ENCODE measurements at places on chromosomes 6 and 20.

- no peak for DNase-seq
Observed at GRCh38 chr6:121867095-121867494, 431.6 kb downstream of the GJA1 start.

GRCh38 chr6:33722103-33722623 is 10.7 kb upstream of the UQCC2 start:
- DNase-seq: no peak

GRCh38 chr20:51608061-51608460 is 65.5 kb upstream of the NFATC2 start:
- DNase-seq: no peak

- DNase-seq: no peak
Observed at GRCh38 chr20:36349384-36350170, 43.4 kb downstream of the DLGAP4 start.

DNA sequence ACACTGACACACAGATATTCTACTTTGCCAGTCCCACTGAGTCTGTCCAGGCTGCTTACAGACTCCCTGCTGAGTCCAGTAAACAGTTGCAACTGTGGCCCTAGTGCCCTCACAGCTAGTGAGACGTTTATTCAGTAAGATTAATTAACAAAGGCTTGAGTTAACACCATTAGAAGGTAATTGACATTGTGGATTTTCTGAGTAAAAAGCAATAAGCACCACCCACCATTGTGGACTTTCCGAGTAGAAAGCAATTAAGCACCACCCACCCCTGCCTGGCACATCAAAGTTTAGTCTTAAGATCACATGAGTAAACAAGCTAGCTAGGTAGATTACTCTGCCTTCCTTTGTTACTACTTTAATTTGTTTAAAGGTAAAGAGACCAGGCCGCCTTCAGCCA is 408.6 kb upstream of the IMPG1 start:
- DNase-seq: no peak

- no peak for DNase-seq
Observed at GRCh38 chr6:11639376-11640235, 102.1 kb downstream of the TMEM170B start.

- no peak for DNase-seq
Observed at GRCh38 chr6:53523511-53524454, 21.1 kb downstream of the GCLC start.

DNA sequence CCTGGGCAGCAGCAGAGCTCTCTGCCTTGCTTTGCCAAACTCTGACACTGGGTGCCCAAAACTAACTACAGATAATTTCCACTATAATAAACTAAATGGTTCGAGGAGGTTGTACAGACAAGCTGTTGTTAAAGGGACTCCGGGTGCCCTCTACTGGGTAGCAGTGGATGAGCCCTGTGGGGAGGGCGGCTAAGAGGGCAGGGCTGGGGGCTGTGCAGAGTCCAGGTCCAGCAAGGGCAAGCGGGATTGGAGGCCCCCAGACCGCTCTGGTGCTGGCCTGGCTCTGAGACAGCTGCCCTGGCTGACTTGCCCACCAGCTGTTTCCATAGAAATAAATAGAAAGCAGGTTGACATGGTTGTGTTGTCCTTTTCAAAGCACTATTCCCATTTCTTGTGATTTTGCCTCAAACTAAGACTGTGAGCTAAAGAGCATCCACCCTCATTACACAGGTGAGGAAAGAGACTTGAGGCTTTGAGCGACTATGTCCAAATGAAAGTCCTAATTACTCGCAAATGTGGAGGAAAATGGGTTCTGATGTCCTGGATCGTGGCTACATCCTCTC is 167.6 kb upstream of the CST7 start:
- no peak for DNase-seq

Data from CD4-positive, alpha-beta T cell treated with Interleukin-21 for 1 hour (primary cell).